Ecto neural progenitor cell (in vitro differentiated cells): ENCODE measurements at places on chromosomes 4 and X.
A peak's percentile ranks its signal among the peaks of the same experiment; 100 is the strongest.

- DNase-seq = no peak
Observed at GRCh38 chr4:83054928-83055327, 19.9 kb downstream of the COPS4 start.

GRCh38 chr4:113008716-113009115, 40.7 kb upstream of the ANK2 start:
- no peak for DNase-seq

DNA sequence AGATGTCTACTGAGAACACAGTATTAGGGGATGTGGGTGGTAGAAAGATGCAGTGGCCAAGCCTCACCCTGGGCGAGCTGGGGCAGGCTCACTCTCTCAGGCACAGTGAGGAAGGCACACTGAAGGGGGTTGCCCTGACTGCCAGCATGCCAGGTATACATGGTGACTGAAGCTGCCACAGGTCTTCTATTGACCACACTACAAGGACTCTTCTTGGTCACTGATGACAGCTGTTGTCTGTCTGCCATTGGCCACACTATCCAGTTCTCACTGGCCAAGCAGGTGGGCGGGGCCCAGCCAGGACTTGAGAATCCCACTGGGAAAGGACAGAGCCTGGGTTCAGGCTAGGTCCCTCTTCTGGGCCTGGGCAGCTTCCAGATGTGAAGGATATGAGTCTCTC, 39.7 kb upstream of the TBC1D14 start:
- DNase-seq = no peak

GRCh38 chr4:119209077-119209476, 3.4 kb upstream of the USP53 start:
- no peak for DNase-seq

DNA sequence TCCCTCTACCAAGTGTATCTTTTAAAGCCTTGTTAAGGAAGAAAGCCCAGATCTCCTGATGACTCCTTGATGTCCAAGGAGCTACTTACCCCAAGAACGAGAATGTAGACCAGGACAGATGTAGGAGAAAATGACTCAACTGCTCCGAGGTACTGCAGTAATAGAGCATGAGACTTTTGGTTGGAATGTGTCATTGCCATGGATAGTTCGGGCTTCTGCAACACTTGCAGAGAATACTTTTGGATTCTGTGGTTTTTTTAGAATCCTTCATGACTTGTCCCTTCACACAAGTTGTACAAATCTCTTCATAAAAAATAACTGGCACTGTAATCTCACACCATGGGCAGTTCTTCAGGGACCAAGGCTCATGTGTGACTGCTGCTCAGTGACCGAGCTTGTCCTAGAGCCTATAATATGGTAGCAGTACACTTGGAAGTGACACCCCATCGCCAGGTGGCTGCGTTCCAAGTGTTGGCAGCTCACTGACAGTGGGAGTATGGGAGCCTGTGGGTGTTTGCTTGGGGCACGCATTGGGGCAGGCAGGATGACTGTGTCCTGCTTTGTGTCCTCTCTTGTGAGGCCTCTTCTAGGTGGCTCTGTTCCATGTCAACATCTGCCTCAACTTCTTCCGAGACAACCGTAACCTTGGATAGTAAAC, 87.9 kb upstream of the WDR1 start:
- no peak for DNase-seq

GRCh38 chrX:97751016-97751415, 867.3 kb downstream of the RPA4 start:
- DNase-seq = no peak

DNA sequence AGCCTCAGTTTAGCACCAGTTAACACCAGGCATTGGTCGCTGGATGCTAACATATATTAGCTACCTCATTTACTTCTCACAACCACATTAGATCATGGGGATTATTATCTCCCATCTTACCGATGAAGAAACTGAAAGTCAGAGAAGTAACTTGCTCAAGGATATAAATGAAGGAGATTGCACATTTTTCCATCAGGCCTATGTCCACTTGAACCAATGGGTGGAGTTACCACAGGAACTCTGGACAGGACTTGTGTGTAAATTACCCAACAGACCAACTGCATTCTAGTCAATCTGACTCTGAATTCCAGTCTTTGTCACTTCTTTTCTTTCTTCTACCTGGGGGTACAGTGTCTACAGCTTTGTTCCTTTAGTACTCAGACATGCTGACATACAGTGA, 1.8 kb downstream of the LNX1 start:
- DNase-seq = no peak

GRCh38 chr4:157992038-157992705, 180.7 kb downstream of the GASK1B start:
- DNase-seq = no peak

DNA sequence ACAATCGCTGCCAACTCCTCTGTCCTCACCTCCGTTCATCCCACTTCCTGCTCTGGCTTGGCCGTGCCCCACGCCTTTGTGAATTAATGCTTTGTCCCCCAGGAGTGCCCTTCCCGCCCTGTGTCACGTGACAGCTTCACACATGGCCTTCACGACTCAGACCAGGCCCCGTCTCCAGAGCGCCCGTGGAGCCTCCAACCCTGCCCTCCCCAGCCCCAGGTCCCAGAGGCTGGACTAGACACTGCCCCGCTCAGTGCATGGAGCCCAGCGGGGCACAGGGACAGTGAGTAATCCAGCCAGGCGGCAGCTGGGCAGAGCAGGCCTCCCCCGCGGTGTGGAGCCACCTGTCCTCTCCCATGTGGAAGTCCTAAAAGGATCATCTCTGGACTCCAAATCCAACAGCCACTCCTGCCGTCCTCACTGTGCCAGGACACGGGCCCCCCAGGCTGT, 7.4 kb downstream of the ADRA2C start:
- DNase-seq = no peak

GRCh38 chr4:181465826-181466225, 777.4 kb upstream of the TENM3 start:
- no peak for DNase-seq

- DNase-seq = peak; percentile 50
Observed at GRCh38 chr4:173835903-173836302, 305.9 kb upstream of the HAND2 start.

DNA sequence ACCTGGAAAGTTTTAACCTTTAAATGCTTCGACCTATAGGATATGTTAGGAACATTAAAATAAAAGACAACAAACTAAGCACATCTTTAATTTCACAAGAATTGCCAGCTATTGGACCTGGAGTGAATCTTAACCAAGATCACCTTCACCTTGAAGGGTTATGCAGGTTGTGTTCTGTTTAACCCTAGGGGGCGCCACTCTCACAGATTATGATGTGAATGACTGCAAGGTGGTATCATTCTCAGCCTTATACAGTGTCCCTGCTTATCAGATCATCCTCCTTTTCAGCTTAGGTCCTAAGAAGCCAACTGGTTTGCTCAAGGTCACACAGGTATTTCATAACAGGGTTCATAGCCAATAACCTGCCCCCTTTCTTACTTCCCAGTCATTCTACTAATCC, 23.5 kb downstream of the INTS6L start:
- DNase-seq = no peak

DNA sequence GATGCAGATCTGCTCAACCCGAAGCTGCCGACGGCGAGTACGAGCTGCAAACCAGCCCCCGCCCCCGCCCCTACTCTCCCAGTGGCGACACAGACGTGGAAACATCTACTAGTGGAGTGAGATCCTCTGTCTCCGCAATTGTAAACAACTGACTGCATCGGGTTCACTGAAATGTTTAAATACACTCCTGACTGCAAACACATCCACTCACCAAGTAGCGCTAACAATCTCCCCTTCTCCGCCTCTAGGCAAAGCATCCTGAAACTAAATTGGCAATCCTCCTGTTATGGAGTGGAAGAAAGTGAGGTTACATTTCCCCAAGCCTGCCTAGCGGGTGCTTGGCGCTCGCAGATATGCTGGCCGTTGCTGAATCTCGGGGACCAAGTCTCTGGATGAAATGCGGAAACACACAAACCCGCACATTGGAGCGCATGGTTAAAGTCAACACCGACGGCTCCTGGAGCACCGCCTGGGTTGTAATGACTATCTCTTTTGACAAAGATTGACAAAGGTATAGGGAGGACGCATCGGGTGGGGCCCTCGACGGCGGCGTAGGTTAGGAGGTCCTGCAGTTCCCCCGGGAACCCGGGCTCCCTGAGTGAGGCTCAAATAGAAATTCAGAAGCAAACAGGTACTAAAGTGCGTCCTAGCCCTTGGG, 117.0 kb upstream of the TEX13C start:
- DNase-seq = no peak

DNA sequence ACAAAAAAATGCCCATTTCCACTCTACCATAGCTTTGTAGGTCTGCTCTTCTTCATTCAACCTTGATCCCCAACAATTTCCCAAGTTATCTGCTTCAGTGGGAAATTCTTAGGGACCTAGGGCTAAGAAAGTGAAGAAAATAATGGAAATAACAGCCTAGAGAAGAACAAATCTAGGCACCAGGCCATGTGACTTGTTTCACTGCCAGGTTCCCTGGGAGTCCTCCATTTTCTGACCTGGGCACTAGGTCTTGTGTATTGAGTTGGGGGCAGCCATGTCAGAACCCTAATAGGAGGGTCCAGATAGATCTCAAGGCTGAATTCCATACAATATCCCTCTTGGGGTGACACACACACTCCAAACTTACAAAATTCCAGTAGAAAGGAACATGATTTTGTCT, 194.6 kb upstream of the STK26 start:
- DNase-seq = no peak

DNA sequence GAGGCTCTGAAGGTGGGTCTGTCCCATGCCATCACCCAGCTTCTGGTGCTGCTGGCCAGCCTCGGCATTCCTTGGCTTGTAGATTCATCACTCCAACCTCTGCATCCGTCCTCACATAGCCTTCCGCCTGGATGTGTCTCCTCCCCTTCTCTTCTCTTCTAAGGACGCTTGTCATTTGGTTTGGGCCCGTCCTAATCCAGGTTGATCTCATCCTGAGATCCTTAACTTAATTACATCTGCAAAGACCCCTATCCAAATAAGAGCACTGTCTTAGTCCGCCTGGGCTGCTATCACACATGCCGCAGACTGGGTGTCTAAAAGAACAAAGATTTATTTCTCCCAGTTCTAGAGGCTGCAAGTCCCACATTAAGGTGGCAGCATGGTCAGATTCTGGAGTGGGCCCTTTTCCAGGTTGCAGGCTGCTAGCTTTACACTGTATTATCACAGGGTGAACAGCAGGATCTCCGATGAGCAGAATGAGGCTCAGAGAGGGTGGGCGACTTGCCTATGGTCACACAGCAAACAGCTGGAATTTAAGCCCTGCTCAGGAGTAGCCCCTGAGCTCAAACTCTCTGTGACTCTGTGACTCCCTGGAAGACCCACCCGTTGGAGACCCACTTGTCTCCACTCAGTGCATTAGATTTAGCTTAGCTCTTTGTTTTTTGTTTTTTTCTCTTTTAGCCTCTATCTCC, 113.1 kb downstream of the STK32B start:
- DNase-seq = no peak

GRCh38 chrX:39845233-39845632, 252.5 kb downstream of the BCOR start:
- no peak for DNase-seq

DNA sequence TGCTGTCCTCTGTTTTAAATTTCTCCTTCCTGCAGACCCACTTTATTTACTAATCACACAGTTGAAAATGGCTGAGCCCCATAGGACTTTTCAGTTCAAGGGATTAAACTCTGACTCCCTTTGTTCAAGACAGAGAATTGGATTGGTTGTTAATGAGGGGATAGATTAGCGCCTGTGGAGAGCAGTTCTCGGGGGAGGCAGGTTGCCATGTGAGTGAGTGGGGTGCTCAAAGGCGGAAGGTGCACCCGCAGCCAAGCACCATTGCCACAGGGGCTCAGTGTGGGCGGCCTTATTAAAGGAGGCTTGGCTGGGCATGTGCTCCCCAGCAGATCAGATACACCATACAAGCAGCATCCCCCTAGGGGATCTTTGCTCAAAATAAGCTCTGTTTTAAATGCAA, 7.9 kb upstream of the CBR4 start:
- DNase-seq = peak; percentile 59

GRCh38 chr4:182853731-182854330, 63.4 kb downstream of the DCTD start:
- no peak for DNase-seq

- peak; percentile 91 for DNase-seq
Observed at GRCh38 chrX:129982300-129983251, at the start of gene BCORL1. Gene BCORL1 (plus strand): TSS chrX:129982635. CDS start chrX:130005232, 22,597 bp downstream.

GRCh38 chr4:164952551-164952950, 24.9 kb downstream of the TRIM61 start:
- no peak for DNase-seq

- DNase-seq = no peak
Observed at GRCh38 chrX:53547668-53548067, 113.5 kb upstream of the HSD17B10 start.

- DNase-seq = no peak
Observed at GRCh38 chrX:30015440-30015839, 199.9 kb upstream of the MAGEB2 start.

DNA sequence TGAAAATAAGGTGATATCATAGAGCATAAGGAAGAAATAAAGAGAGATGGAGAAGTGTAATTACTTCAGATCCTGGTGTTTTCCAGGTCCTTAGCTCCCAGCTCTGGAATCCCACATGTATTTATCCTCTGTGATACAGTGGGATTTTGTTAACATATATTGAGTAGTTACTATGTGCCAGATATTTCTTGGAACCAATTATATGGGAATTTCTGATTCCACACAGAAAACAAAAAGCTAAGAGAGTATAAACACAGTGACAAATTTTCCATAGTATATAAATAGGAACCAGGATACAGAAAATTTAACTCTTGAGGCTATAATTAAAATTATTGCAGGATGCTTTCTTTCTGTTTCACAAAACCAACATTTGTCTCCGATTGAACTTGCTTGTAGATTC, 1067.5 kb downstream of the PCDH7 start:
- no peak for DNase-seq

- no peak for DNase-seq
Observed at GRCh38 chr4:7806338-7807090, 133.1 kb downstream of the AFAP1 start.

- no peak for DNase-seq
Observed at GRCh38 chr4:105274504-105274903, 127.8 kb downstream of the TET2 start.

- no peak for DNase-seq
Observed at GRCh38 chr4:86218746-86219473, 140.9 kb downstream of the MAPK10 start.

- no peak for DNase-seq
Observed at GRCh38 chr4:9927341-9928007, 93.8 kb downstream of the SLC2A9 start.

DNA sequence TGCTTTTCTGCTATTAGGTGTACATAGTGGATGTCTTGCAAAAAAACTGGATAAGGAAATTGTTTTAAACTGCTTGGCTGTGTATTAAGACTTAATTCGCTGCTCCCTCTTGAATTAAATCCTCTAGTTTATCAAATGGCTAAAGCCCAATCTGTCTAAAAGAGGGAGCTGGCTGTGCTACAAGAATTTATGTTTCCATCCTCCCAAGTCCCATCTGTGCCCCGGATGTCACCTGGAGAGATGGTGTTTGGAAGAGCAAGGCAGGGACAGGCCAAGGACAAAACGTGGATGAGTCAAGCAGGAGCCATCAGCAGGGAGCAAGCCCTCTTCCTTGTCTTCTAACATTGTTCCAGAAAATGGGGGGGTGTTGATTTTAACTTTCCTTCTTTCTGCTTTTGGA, 171.3 kb upstream of the LCORL start:
- no peak for DNase-seq

GRCh38 chr4:107148904-107149303, 112.8 kb upstream of the DKK2 start:
- no peak for DNase-seq
